Stimulated activated CD8-positive, alpha-beta memory T cell treated with anti-CD3 and anti-CD28 coated beads, Interleukin-4, amount 100 ng/mL, for 4 hours (primary cell): ENCODE measurements at places on chromosomes 7 and 10.

DNA sequence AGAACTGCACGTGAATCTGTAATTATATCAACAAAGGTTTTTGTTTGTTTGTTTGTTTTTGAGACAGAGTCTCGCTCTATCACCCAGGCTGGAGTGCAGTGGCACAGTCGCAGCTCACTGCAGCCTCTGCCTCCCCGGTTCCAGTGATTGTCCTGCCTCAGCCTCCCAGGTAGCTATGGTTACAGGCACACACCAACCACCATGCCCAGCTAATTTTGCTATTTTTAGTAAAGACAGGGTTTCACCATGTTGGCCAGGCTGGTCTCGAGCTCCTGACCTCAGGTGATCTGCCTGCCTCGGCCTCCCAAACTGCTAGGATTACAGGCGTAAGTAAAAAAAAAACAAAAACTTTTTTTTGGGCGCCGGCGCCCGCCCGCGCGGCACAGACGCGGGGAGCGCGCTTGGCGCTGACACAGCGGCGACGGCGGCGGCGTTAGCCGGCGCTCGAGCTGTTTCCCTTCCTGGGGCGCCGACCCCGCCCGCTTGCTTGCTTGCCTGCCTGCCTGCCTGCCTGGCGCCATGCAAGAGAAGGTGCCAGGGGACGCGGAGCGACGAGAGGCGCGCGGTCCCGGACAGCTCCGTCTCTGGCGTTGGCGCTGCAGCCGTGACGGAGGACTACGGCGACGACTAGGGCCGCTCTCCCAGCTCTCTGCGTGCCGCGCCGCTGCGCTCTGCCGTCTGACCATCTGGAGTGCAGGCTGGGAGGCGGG, 171.4 kb upstream of the NUPR2 start:
- DNase-seq = no peak

GRCh38 chr7:114539575-114539974, 125.0 kb downstream of the FOXP2 start:
- no peak for DNase-seq

DNA sequence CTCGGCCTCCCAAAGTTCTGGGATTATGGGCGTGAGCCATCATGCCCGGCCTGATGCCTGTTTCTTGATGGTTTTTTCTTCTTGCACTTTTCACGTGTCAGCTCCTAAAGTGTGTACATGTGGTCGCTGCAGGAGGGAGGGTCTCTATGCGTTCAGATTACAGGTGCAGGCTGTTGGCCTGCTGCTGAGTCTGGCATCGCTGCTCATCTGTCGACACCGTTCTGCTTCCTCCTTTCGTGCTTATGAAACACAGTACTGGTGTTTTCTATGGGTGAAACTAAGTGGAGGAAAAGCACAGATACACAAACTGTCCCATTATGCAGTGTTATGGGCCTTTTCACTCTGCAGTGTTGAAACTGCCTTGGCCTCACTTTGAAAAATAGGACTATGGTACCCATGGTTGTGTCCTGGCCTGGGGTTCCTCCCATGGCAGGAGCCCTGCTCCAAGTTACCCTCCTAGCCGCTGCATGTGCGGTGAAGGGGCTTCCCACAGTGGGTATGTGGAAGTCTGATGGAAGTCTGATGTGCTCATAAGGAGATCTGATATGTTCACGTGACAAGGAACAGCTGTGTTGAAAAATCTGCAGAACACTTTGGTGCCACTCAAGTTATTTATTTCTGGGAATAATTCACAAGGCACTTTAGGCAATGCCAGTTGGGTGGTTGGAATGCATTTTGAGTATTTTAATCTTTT, 23.5 kb downstream of the OGDH start:
- no peak for DNase-seq

DNA sequence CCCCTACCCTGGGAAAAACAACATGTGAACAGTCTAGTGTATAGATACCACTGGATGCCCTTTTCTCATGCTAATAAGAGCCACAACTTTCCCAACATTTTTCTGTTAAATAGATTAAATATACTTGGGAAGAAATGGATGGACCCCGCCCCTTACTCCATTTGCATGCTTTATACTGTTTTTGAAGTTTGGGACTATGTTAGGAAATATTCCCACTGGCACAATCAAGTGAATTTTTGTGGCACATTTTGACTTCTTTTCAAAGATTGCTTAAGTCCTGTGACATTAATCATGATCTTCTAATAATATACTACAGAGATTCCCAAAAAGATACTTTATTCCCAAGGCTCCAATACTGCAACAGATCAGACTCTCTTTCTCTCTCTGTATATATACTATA, 216.6 kb downstream of the TWIST1 start:
- DNase-seq = no peak

DNA sequence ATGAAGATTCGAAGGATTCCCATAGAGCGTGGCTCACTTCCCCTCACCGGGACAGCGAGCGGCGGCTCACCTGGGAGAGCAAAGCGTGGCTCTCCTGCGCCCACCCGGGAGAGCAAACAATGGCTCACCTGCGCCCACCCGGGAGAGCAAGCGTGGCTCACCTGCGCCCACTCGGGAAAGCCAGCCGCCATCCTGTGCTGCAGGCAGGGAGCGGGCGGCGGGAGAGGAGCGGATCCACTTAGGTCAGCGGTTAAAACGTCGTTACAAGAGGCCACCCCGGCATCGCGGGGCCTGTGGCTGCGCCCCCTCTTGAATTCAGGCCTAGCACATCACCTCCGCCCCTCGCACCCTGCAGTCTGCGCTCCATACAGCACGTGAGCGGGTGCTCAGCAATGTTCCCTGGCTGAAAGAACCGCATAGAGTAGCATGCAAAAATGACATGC, 461 bp upstream of the FIGNL1 start:
- DNase-seq = no peak

GRCh38 chr7:27248911-27249723, 6.5 kb downstream of the EVX1 start:
- no peak for DNase-seq

GRCh38 chr7:26105931-26106330, 46.1 kb upstream of the NFE2L3 start:
- no peak for DNase-seq

- no peak for DNase-seq
These were observed 1.9 kb downstream of the HOXA9 start for GRCh38 chr7:27163288-27164044.

DNA sequence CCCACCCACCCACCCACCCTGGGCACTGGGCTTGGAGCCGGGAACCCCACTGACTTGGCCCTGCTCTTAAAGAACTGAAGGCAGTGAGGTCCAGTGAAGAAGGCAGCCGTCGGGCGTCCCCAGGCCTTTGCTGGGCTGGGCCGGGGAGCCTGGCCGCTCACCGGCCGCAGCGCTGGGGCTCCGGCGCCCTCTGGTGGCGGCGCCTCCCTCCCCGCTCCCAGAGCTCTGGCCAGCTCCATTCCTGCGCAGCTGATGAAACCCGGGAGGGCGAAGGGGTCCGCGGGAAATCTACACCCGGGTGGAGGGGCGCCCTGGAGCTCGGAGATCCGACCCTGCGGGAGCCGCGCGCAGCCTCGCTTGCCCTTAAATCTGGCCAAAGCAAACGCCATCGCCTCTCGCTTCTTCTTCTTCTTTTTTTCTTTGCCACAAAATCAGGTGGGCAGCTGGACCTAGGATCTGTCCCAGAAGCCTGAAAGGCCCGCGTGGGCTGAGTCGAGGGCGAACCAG, 1.7 kb upstream of the CXCL12 start:
- no peak for DNase-seq

GRCh38 chr10:77810446-77811335, 115.9 kb downstream of the DLG5 start:
- DNase-seq = no peak

GRCh38 chr7:130384371-130384801, 4.1 kb downstream of the CPA1 start:
- DNase-seq = no peak

DNA sequence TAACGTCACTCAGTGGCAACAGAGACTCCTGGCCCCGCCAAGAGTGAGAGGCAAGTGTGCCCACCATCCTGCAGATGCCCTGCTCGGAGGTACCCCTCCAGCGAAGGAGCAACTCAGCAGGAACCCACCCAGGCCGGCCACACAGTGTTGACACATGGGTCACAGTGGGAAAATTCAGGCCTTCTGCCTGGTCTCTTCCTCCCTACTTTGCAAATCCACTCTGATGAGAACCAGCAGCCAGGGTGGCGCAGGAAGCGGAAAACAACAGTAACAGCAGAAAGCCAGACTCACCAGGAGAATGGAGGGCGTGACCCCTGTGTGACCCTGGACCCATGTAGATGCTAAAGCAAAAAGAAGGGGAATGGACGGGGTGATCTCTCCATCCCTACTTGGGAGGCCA, 53.8 kb downstream of the CTBP2 start:
- DNase-seq = no peak

- no peak for DNase-seq
These were observed 583.2 kb downstream of the GATA3 start for GRCh38 chr10:8637640-8638039.

GRCh38 chr10:70357565-70357964, 24.9 kb downstream of the LRRC20 start:
- no peak for DNase-seq

DNA sequence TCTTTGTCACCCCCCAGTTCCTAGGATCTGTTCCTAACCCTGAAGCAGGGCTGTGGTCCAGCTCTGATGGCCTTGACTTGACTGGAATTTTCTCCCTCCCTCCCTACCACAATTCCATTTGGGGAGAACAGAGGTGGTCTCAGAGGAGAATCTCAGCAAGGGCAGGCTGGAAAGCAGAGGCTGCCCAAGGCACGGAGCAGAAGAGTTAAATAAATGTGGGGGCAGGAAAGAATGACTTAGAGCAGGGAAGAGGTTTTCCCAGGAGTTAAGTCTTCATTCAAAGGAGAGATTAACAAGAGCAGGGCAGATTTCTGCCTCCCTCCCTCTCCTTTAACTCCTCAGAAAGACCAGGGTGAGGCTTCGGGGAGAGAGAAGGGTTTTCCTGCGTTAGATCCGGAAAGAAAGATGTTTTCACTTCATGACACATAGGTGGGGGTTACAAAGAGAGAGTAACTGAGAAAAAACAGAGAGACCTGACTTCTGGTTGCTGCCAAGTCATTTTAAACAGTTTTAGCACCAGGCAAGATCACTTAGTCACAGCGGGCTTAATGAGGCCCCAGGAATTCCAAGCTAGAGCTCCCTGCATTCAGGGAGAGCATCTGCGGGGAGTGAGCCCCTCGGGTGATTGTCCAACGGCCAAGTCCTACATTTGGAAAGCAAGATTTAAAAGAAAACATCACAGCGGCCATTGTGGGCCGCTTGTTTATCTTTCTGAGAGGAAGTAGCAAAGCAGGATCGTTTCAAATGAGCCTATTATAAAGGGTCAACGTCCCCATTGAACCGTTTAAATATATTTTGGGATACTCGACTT, 78.7 kb downstream of the ARHGAP22 start:
- no peak for DNase-seq

DNA sequence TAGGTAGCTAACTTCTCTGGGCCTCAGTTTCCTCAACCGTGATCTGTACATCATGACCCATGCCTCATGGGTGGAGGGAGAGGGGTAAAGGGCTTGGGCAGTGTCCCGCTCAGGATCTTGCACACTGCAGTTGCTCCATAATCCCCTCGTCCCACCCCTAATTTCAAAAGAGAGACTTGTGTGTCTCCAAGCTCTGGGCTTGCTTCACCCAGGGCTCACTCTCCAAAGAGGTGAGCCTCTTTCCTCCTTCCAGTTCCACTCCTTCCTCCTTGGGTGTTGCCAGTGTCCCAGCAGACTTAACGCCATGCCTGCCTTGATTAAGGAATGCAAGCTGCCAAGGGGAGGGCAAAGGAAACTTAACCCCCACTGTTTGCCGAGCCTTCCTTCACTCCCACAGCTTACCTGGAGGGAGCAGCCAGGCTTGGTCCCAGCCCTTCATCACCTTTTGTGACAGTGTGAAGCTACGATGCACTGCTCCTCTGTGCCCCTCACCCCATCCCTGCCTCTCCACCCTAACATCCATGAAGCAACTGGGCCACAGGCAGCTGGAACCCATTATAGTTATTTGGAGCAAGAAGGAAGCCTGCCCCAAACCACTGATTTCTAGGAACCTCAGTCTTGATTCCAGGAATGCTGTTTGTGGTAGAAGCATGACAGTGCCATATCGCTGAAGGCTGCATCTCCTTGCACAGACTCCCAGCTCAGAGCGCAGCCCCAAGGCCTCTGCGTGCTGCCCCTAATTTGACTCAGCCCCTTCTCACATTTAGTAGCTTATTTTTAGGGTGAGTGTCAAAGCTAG, 363.3 kb downstream of the TNS3 start:
- DNase-seq = no peak

GRCh38 chr10:89521368-89521767, 14.0 kb downstream of the SLC16A12 start:
- no peak for DNase-seq
